ENCODE measurements at places on chromosomes 1 and 21.

GRCh38 chr21:39384674-39385298 lies 35.9 kb upstream of the HMGN1 start:
- no peak for DNase-seq

- DNase-seq: no peak
Observed at GRCh38 chr1:55468142-55468795, 253.1 kb upstream of the USP24 start.

DNA sequence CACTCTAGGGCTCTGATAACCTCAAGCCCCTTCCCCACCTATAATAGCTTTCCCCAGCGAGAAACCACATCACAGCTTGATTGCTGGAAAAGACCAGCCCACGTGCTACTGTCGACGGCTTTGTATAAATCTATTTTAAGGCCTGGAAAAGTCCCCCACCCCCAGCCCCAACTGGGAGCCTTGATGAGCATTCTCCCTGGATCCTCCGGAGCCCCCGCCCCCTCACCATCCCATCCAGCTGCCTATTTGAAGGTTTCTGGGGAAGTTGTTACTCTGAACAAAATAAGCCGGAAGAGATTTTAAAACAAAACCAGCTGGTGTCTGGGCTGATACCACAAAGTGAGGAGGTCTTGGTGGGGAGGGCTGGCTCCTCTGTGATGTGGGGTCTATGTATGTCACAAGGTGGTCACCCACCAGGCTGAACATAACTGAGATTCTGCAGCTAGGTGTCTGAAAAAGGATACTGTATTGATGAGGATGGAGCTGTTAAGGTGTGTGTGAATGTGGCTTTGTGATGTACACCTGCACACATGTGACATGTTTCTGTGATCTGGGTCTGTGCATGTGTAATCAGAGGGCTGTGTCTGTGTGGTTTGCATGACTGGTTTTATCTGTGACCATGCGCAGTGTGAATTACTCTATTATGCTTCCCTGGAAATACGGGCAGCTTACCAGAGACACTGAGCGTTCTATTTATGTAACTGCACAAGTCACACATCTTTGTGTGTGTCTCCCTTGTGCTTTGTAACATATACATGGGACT lies 25.0 kb downstream of the RIMS3 start:
- no peak for DNase-seq

DNA sequence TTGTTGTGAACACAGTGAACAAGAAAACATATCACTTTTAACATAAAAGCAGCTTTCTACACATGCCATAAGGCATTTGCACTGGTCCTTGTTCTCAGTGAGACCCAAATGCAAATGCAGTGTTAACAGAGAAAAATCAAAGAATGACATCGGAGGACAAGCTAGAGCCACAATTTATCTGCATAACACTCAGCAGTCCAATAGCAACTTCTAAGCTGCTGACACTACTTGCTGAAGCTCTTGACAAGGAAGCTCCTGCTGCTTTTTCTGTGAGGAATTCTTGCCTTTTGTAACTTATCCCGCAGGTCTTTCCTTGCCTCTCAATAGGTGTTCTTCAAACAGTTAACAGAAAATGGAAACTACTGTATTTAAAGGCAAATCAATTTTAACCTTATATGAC lies 34.7 kb downstream of the USH2A start:
- DNase-seq: no peak

DNA sequence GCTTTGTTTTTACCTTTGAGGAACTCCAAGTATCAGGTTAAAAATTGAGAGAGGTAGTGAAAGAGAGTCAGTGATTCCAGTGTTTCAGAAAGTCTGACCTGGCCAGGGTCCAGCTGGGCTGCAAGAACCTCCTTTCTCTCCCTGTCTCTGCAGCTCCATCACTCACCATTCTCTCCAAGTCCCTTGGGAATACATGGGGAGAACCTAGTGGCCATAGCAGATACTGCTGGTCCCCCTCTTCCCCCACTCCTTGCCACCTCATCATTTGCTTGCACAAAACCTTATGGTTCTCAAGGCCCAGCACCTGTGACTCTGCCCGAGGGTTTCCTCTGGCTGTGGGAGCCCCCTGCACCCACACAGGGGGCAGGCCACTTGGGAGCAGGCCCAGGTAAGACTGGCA lies 279.5 kb downstream of the KIF26B start:
- DNase-seq: no peak

- DNase-seq: no peak
Observed at GRCh38 chr1:73065339-73066041, 783.2 kb upstream of the NEGR1 start.

DNA sequence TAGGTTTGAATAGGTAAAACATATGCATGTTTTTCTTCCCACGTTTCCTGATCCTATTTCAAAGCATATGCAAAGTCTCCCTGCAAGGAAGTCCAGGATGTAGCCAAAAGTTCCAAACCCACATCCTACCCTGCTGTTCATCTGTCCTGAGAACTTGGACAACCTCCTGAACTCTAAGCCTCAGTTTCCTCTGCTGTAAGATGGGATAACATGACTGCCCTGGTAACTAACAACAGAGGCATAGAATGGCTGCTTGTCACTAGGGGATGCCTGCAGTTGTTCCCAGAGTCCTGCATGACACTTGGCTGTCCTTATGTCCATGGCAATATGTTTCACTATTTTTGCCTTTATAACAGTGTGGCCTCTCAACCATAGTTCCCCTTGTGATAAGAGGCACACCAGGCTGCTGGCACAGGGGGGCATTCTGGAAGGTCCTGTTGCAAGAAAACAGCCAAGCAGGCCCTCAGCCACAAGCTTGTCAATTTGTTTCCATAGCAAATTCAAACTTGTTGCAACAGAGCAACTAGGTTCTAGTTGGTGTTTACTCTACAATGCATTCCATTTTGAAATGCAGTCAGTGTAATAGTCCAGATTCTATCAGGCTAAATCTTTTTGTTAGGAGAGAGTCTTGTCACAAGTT lies 1.5 kb upstream of the HDGF start:
- no peak for DNase-seq

All from activated CD4-positive, alpha-beta T cell treated with anti-CD3 and anti-CD28 coated beads for 4 hours (primary cell).